ENCODE measurements at places on chromosomes 16 and 17.
A peak's percentile ranks its signal among the peaks of the same experiment; 100 is the strongest.

- H3K4me3 ChIP-seq: no peak overlapping the region
- no peak overlapping the region for H3K27ac ChIP-seq
- H3K27me3 ChIP-seq: no peaks in the 10 kb centered on the region
- H3K4me1 ChIP-seq: peaks cover 14% of the 10 kb centered on the region
Observed at GRCh38 chr16:48352648-48353390, 32.4 kb downstream of the SIAH1 start.

GRCh38 chr16:85354686-85355514, 242.6 kb upstream of the CIBAR2 start:
- peaks cover 32% of the 10 kb centered on the region for H3K4me1 ChIP-seq
- no peaks in the 10 kb centered on the region for H3K27me3 ChIP-seq
- DNase-seq: no peak
- no peak overlapping the region for H3K4me3 ChIP-seq

DNA sequence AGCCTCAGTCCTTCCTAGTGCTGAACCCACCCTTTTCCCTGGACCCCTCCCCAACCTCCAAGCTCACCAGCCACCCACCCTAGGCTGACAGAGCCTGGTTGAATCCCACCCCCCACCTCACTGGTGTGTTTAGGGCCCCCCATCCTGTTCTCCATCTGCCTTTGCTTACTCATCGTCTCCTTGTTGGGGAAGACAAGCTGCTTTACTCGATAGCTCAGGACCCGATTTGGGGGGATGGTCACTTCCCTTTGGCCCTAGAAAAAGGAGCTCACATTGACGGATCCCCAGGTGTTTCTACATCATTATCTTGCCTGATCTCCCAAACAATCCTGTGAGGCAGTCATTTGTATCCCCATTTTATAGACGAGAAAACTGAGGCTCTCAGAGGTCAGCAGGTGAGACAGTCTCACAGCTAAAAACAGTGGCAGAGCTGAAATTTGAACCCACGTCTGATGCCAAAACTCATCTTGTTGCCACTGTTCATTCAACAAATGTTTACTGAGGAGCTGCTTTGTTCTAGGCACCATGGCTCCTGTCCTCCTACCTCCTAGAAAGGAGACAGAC, 9.6 kb downstream of the GSDMB start:
- no peak overlapping the region for H3K27ac ChIP-seq
- no peak overlapping the region for H3K4me3 ChIP-seq
- DNase-seq: no peak
- H3K4me1 ChIP-seq: no peaks in the 10 kb centered on the region
- no peaks in the 10 kb centered on the region for H3K36me3 ChIP-seq
- H3K27me3 ChIP-seq: no peaks in the 10 kb centered on the region

DNA sequence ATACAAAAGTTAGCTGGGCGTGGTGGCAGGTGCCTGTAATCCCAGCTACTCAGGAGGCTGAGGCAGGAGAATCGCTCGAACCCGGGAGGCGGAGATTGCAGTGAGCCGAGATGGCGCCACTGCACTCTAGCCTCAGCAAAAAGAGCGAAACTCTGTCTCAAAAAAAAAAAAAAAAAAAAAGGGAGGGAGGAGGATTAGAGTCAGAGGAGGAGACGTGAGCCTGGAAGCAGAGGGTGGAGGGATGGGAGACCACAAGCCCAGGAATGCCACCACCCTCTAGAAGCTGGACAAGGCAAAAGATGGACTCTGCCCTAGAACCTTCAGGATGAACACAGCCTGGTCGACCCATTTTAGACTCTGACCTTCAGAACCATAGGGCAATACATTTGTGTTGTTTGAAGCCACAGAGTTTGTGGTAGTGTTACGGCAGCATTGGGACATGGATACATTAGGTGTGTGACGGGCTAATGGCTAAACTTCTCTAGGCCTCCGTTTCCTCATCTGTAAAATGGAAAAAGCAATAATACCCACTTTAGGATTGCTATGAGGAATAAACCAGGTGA, 2.1 kb upstream of the SMIM22 start:
- no peak overlapping the region for H3K27ac ChIP-seq
- no peak overlapping the region for H3K4me3 ChIP-seq
- H3K36me3 ChIP-seq: no peaks in the 10 kb centered on the region

DNA sequence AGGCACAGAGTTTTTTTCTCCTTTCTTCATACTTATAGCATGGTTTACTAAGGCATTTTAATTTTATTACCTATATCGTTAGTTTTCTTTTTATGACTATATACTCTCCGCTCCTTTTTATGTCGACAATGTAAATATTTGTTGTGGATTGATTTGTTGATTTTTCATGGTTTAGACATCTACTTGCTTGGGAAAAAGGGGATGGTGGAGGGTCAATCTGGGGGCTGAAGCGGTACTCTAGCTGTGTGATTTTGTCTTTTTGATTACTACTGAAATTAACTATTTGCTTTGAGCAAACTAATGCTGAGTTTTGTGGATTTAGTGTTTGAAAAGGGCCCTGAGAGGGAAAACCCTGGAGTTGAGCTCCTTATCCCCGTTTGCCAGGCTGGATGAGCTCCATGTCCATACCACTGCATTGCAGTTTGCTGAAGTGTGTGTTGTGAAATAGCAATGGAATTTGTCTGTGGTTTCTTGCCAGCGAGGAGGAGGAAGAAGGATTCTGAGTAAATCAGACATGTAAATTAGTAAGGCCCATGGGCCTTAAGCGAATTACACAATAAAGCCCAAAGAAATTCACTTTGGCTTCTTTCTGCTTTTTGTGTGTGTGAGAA, 72.0 kb downstream of the FTO start:
- DNase-seq: no peak
- peak overlapping the region; percentile 42 for H3K27ac ChIP-seq
- no peak overlapping the region for H3K4me3 ChIP-seq

DNA sequence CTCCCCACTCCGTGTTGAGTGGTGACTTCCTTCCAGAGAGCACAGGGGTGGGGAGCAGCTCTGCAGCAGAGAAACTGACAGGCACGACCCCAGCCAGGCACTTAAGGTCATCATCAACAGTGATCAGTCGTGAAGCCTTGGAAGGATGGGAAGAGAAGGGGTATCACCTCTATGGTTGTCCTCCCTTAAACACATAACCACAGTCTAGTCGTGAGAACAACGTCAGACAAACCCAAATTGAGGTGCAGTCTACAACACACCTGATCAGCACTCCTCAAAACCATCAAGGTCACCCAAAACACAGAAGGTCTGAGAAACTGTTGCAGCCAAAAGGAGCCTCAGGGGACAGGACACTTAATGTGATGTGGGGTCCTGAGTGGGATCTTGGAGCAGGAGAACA, 68.3 kb downstream of the MPRIP start:
- H3K27ac ChIP-seq: peak overlapping the region; percentile 69
- DNase-seq: no peak
- peaks cover 66% of the 10 kb centered on the region for H3K4me1 ChIP-seq
- H3K4me3 ChIP-seq: no peak overlapping the region

DNA sequence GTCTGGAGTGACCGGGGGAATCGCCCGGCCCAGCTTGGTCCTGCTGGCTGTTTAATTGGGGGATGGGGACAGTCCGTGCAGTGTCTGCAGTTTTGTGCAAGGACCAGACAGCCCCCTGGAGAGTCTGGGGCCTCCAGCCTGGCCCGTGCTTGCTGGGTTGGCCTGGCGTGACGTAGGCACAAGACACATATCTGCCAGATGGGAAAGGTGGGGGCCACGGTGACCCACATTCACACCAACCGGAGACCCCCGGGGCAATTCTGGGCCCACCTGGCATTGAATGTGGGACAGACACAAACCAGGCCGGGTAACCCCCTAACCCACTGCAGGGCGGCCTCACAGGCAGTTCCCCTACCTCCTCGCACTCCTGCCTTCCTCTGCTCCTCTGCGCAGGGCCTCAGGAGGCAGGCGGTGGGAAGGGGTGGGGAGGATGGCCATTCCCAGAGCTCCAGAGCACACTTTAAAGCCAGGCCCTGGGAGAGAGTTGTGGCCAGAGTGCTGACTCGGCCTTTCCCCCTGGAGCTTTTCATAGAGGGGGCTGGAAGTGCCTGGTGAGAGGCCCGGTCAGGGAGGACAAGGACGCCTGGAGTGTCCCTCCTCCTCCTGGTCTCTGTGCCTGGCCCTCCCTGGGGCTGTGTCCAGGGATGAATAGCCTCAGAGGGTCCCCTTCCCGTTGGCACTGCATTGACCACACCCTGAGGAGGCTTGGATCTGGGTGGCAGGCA, 1.5 kb downstream of the MRC2 start:
- peaks cover 35% of the 10 kb centered on the region for H3K4me1 ChIP-seq
- peak overlapping the region; percentile 88 for H3K27ac ChIP-seq
- H3K36me3 ChIP-seq: no peaks in the 10 kb centered on the region
- peak overlapping the region; percentile 84 for H3K4me3 ChIP-seq

- H3K27ac ChIP-seq: peak overlapping the region; percentile 9
- H3K36me3 ChIP-seq: no peaks in the 10 kb centered on the region
- no peak for DNase-seq
- peaks cover 8% of the 10 kb centered on the region for H3K4me1 ChIP-seq
Observed at GRCh38 chr17:65557349-65558310, 3.8 kb downstream of the AXIN2 start.

- H3K4me1 ChIP-seq: no peaks in the 10 kb centered on the region
- no peaks in the 10 kb centered on the region for H3K36me3 ChIP-seq
- H3K27ac ChIP-seq: no peak overlapping the region
- H3K4me3 ChIP-seq: no peak overlapping the region
- H3K27me3 ChIP-seq: no peaks in the 10 kb centered on the region
- DNase-seq: no peak
Observed at GRCh38 chr16:78838276-78838675, 738.8 kb downstream of the WWOX start.
